ENCODE measurements at places on chromosomes 16 and 17.

DNA sequence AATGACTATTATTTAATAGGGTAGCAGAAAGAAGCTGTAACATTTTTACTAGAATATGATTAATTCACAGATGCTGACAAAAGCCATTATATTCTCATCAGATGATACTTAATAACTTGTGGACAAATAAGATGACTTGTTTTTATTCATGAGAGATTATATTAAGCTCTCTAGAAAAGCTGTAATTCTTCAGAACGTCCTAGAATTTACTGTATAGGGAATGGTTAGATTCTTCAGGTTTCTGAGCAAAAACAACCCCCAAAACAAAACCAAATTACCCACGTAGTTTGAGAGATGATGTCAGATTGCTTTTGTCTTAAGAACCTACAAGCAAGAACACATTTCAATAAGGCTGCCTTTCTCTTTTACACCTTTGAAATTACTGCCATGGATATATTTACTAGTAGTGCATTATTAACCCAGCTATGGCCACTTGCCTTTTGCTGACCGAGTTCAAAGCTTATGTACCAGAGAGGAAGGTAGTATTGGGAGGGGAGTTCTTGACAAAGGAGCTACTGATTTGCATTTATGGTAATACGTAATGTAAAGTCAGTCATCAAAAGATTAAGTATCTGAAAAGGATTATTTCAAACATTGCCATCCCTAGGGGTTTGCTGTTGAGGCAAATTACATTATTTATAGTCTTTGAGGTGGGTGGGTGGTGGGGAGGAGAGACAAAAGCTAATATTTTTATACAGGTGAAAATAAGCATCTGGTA is 51.7 kb downstream of the NLK start:
- no peak for DNase-seq

GRCh38 chr16:20383106-20384029 is 21.2 kb downstream of the PDILT start:
- DNase-seq: peak; percentile 46

- DNase-seq: peak; percentile 15
Observed at GRCh38 chr17:12928736-12929135, 89.1 kb downstream of the ELAC2 start.

- no peak for DNase-seq
Observed at GRCh38 chr17:10205549-10206185, 7.3 kb upstream of the GAS7 start.

- DNase-seq: no peak
Observed at GRCh38 chr17:45106582-45106981, 25.7 kb downstream of the PLCD3 start.

DNA sequence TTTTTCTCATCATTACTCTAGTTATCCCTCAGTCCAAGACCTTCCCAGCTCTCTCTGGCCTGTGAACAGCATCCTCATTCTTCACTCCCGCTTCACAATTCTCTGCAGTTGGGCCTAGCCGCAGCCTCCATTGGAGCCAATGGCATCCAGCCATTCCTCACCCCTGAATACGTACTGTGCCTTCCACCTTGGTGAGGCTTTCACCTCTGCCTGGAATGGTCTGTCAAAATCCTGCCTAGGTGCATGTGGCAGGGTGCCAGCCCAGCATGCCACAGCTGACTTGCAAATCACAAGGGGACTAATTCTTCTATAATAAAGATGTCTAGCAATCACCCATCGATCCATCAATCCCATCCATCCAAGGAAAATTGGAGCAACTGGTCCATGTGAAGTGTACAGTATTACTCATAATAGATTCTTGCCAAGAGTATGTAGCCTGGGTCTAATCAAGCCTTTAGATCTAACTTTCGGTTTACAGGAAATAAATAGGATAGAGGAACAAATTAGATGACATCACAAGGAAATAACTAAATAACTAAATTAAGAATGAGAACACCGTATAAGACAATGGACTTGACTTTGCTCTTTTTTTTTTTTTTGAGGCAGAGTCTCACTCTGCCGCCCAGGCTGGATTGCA is 5.1 kb upstream of the CX3CL1 start:
- DNase-seq: no peak

DNA sequence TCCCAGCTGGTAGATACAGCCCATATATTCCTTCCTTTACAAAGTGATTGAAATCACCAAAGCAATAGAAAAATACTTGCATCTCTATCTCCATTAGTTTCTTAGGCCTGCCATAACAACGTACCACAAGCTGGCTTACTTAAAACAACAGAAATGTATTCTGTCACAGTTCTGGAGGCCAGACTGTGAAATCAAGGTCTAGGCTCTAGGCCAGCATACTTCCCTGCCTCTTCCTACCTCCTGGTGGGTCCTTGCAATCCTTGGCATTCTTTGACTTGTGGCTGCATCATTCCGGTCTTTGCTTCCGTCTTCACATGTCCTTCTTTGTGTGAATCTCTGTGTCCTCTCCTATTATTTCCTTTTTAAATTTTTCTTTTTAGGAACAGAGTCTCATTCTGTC is 62.5 kb downstream of the ERCC4 start:
- DNase-seq: no peak

- no peak for DNase-seq
Observed at GRCh38 chr17:65401561-65401960, 159.9 kb downstream of the AXIN2 start.

DNA sequence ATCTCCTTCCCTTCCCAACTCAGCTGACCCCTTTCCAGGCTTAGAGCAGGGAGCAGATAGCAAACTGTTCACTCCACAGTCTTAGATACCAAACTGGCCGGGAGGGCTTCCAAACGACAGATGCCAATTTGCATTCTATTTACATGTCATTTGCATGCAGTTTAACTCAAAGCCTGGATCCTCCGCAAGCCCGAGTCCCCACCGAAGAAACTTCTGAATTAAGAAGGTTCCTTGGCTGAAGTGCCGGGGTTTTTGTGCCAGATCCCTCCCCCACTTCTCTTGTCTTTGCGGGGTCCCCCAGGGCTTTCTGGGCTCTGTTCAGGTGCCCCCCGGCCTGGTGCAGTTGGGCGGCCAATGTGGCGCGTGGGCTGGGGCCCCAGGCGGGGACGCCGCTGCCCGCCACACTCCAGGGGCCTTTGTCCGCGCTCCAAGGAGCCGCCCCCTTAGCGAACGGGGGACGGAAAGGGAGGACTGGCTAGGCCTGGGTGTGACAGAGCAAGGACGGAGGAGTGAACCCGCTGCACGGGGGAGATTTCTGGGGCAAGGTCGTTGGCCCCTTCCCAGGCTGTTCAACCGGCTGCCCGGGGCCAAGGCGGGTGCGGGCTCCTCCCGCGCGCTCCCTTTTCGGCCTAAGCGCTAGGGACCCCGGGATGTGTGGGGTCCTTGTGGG is 1.2 kb downstream of the GPRC5B start:
- DNase-seq: peak; percentile 25

DNA sequence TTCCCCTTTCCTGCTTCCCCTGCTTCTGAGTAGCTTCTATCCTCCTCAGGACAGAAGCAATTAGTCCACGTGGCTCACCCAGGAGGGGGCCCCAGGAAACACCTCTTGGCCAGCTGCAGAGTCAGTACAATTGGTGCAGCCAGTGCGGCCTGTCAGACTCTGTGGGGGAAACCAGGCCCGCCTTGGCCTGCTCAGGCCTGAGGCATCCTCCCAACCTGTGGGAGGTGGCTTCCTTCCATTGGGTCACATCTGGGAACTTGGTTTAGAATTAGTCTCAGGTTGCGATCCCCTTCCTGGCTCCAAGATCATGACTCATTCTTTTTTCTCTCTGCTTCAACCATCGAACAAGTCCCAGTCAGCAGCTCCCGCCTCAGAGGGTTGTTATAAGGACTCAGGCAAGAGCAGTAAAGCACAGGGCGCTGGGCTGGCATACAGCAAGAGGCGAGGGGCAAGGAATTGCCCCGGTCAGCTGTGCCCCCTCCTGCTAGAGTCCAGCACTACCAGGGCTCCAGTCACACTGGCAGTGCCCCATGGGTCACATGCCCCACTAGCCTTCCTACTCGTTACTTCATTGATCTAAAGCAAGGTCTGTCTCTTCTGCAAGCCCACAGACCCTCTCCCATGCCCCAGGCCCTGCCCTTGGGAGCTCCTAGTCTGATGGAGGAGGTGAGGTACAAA is 8.1 kb upstream of the EPX start:
- DNase-seq: peak; percentile 21

- peak; percentile 91 for DNase-seq
Observed at GRCh38 chr16:23670137-23670776, 8.4 kb upstream of the PLK1 start.

- DNase-seq: no peak
Observed at GRCh38 chr16:2473999-2474876, 689 bp upstream of the TBC1D24 start.

DNA sequence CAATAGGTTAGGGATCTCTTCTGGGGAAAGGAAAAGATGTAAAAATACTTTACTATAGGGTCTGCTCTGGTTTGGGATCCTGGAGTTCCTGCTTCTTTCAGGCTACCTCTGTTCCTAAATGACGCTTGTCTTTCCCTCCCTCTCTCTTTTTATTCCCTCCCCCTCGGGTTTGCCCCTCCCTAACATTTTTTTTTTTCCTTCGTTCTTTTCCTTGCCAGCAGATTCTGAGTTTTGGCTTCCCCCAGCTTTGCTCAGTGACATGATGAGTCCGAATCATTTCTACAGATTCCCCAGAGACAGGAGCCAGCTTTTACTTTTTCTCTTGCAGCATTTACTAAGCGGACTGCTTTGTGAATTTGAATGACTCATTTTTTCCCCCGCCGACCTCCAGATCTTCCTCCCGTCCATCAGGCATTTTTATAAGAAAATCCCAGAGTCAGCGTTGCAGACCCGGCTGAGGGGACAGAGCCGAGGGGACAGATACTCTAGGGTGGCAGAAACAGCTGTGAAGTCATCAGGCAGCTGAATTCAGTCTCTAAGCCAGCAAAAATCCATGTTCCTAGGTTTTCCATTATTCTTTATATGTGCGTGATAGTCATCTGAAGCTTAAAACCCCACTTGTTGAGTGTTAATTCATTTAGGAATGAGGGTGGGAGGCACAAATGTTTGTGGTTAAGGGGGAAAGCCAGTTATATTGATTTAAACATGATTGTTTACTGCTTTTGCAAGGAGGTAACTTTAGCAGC is at the start of gene TMEM100:
Gene TMEM100, minus strand, starts transcription at position 123 of the 746 bp plus-strand sequence. CDS start 1,794 bp downstream, outside the sequence.
- DNase-seq: peak; percentile 82

- DNase-seq: no peak
Observed at GRCh38 chr17:61678339-61678738, 87.3 kb upstream of the NACA2 start.

GRCh38 chr16:25838724-25839186 is 147.0 kb downstream of the HS3ST4 start:
- peak; percentile 66 for DNase-seq

DNA sequence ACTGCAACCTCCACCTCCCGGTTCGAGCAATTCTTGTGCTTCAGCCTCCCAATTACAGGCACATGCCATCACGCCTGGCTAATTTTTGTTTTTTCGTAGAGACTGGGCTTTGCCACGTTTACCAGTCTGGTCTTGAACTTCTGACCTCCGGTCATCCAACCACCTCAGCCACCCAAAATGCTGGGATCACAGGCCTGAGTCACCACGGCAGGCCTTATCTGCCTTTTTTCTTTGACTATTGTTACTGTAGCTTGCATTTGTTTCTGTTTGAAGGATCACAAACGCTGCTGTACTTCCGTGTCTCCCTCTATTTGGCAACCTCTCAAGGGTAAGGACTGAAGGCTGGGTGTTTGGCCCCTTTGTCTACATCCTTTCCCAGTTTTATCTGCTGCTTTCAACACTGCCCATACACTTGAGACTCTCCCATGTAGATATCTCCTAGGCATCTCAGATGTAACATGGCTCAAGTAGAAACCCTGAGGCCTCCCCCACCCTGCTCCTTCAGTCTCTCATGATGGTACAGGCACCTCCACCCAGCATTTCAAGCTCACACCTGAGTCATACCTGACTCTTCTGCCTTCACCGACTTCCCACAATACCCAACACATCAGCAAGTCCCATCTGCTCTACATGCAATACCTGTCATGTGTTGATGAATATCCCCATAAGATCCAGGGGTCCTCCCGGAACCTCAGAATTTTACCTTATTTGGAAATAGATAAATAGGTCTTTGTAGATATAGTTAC is 219.0 kb downstream of the CPPED1 start:
- no peak for DNase-seq

GRCh38 chr16:76535-77272 is 1.3 kb upstream of the MPG start:
- DNase-seq: peak; percentile 86

GRCh38 chr16:27175888-27176287 is 27.4 kb upstream of the KDM8 start:
- DNase-seq: no peak

- DNase-seq: no peak
Observed at GRCh38 chr17:77600346-77600745, 358.2 kb upstream of the TNRC6C start.

DNA sequence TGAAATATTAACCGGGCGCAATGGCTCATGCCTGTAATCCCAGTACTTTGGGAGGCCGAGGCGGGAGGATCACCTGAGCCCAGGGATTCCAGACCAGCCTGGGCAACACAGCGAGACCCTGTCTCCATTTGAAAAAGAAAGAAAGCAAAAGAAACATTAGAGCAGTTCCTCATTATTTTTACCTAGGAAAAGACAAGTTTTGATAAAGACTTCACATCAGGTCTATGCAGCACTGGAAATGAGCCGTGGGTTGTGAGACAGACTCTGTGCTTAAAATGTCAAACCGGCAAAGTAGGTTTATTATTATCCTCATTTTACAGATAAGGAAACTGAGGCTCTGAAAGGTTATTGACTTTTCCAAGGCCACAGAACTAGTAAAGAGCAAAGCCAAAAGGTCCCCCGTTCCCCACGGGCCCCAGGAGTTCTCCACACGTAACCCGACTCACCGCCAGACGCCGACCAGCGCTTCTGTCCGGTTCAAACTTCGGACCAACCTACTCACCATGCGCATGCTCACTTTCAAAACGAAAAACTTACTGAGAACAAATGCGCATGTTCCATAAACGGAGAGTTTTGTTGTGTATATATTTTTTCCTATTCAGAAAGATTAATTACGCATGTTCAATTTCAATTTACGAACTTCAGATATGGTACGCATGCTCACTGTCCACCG is 356 bp downstream of the TUBD1 start:
- peak; percentile 100 for DNase-seq

GRCh38 chr17:49882434-49882833 is 34.6 kb upstream of the TAC4 start:
- DNase-seq: no peak

- DNase-seq: no peak
Observed at GRCh38 chr17:27290916-27291598, 2.9 kb upstream of the WSB1 start.

GRCh38 chr16:77509796-77510195 is 75.0 kb upstream of the ADAMTS18 start:
- DNase-seq: no peak

GRCh38 chr16:27776556-27777225 is 226.7 kb downstream of the KATNIP start:
- DNase-seq: no peak

- no peak for DNase-seq
Observed at GRCh38 chr17:40538936-40539705, 26.2 kb downstream of the CCR7 start.

DNA sequence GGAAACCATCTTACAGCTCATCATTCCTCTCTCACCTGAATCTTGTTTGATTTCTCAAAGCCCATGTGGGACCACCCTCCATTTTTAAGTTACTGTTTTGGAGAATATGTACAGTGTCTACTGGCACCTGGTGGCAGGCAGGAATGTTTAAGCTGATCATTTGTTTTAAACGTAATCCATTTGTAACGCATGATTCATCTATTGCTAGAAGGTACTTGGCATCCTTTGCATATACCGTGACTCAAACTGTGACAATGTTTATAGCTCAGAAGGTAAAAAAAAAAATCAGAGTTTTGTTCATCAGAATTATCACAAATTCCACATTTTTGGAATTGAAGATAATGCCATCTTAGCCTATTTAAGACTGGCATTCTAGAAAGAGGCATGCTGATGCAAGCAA is 1007.5 kb upstream of the EEF2KMT start:
- no peak for DNase-seq
